DMS79 treated with DMSO at 0.1 percent for 48 hours (cell line): ENCODE measurements at places on chromosomes 6 and 20.

- no peak for DNase-seq
Measured at GRCh38 chr6:114940181-114940580, 597.4 kb upstream of the HS3ST5 start.

- no peak for DNase-seq
Measured at GRCh38 chr6:34149452-34149810, 3.5 kb upstream of the GRM4 start.

- no peak for DNase-seq
Measured at GRCh38 chr6:140609956-140610355, 1235.5 kb upstream of the CITED2 start.

- no peak for DNase-seq
Measured at GRCh38 chr20:63711085-63711645, 3.3 kb downstream of the ZGPAT start.

DNA sequence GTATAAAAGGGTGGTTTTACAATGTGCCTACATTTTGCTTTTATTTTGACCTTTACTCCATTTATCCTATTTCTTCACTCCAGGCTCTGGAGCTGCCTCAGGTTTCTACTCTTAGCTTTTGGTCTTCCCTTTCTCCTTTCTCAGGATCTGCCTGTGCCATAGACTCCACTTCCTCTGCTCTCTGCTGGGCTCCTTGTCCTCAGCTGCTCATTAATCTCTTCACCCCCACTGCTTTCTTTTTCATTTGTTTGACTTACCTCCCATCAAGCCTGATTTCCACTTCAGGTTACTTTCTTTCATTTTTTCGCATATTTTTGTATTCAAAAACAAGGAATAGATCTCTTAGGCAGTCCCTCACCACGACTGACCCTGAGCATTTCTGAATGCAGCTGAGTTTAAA is 106.8 kb downstream of the COL19A1 start:
- DNase-seq = no peak

GRCh38 chr6:125474061-125474460 is 172.3 kb upstream of the HDDC2 start:
- no peak for DNase-seq

GRCh38 chr6:39152262-39152661 is 37.3 kb upstream of the SAYSD1 start:
- no peak for DNase-seq

DNA sequence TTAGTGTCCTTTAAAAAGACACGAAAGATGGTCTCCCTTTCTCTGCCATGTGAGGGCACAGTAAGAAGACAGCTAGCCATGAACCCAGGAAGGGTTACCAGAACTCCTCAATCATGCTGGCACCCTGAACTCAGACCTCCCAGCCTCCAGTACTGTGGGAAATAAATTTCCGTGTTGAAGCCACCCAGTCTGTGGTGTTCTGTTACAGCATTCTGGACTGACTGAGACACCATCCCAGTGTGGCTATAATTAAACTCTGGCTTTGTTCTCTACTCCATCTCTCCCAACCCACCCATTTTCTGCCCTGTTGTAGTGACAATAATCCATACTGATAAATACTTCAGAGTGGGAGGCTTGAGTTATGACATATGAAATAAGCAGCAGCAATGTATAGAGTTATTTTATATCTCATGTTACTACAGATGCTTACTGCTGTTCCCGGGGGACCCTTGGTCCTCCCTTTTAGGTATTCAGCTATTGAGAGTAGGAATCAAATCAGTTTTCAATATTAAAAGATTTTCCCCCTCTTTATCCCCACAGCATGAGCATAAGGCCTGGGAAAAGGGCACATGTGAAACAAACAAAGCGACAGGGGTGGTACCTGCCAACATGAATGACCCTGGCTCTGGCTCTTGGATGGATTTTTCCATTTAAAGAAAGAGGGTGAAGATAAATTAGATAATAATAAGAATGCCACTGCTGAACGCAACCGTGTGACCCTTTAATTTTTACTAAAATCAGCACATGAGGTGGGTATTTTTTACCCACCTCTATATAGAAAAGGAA is 224.3 kb upstream of the SLC35B3 start:
- no peak for DNase-seq

GRCh38 chr6:135128268-135128914 is 52.7 kb upstream of the MYB start:
- DNase-seq = no peak

GRCh38 chr6:42336431-42336830 is 115.3 kb downstream of the TRERF1 start:
- no peak for DNase-seq

DNA sequence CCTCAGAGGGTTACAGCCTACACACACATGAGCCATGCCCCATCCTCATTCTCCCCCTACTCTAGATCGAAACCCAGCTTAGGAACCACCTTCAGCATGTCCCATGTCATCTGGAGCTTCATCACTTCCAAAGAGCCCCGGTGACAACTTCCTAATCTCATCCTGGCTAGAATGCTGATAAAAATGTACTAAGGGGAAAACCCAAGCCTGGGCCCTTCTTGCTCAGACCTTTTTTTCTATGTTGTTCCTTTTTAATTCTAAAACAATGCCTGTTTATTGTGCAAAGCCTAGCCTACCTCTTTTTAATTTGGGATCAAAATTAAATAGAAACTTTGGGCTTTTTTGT is 44.1 kb upstream of the NT5E start:
- no peak for DNase-seq

DNA sequence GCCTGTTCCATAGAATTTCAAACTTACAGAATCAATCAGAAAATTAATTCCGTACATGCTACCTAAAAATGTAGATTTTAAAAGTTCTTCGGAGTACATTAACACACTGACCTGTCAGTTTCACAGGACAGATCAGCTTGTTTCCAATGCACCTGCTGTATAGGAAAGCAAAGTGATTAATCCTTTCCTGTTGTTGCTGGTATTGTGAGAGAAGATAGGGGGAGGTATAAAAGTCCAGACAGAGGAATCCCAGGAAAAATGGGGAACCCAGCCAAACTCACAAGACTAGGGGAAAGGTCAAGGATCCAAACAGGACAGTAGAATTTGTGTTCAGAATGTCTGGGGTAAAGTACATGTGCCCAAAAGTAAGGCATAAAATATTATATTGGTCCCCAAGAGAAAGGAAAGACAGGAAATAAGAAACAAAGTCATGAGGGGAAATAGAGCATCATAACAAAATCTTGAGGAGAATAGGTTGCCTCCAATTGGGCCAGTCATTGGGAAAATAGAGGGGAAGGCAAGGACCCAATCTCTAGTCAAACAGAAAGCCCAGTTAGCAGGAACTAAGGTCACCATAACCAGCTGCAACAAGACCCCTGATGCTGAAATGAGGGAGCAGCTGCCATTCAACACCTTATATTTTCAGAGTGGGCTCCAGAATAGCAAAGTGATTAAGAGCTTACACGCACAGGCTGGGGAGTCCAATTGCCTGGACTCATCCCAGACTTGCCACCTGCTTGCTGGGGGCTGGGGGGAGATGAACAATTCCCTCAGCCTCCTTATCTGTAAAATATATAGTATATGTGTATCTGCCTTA is 10.3 kb downstream of the FILIP1 start:
- no peak for DNase-seq

GRCh38 chr20:44643596-44644229 is 7.8 kb downstream of the ADA start:
- no peak for DNase-seq

- DNase-seq = peak; percentile 29
Measured at GRCh38 chr20:54123587-54124180, 50.1 kb downstream of the CYP24A1 start.

- DNase-seq = no peak
Measured at GRCh38 chr6:169313347-169314010, 59.8 kb upstream of the THBS2 start.

GRCh38 chr6:41156001-41156400 is 1.9 kb upstream of the TREML1 start:
- no peak for DNase-seq

- no peak for DNase-seq
Measured at GRCh38 chr6:154238831-154239230, 117.8 kb downstream of the IPCEF1 start.

- no peak for DNase-seq
Measured at GRCh38 chr6:108587258-108588059, 26.7 kb downstream of the FOXO3 start.

DNA sequence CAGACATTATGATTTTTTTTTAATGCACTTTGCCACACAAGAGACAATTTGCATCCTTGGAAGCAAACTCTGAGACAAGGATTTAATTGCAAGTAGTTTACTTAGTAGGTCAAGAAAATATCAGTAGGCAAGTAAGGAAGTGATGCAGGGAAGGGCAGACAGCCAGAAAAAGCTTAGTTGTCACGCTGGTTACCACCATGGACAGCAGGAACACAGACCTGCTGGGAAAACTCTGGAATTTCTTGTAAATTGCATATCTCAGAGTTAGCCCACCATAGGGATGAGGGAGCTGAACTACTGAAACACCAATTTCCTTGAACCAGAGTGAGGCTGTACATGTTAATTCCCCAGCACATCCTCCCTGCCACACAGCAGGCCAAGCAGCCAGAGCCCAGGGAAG is 92.7 kb downstream of the L3MBTL3 start:
- DNase-seq = no peak

DNA sequence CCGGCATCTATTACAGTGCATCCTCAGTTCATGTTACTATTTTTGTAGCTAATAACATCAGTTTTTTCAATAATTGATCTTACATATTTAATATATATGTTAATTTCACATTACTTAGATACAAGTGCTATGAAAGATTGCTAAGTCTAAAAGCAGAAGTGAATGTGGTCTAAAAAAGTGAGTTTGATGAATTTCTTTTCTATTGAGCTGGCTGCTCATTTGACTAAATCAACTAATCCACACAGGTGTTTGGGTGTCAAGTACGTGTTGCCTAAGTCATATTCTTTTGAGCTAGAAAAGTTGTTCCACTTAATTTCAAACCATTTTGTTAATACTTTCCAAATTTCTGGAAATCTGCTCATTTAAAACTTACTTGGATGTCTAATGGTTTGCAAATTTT is 46.6 kb upstream of the EZR start:
- DNase-seq = no peak
